ENCODE measurements at places on chromosomes 3 and 15.
A peak's percentile ranks its signal among the peaks of the same experiment; 100 is the strongest.

GRCh38 chr3:155242342-155242741 is 51.1 kb downstream of the STRIT1 start:
- DNase-seq: no peak

- no peak for DNase-seq
Measured at GRCh38 chr15:97177151-97177577, 783.3 kb upstream of the ARRDC4 start.

GRCh38 chr3:72256716-72257115 is 471.8 kb upstream of the PROK2 start:
- DNase-seq: no peak

GRCh38 chr15:80885016-80885579 is 104.5 kb downstream of the MESD start:
- no peak for DNase-seq

DNA sequence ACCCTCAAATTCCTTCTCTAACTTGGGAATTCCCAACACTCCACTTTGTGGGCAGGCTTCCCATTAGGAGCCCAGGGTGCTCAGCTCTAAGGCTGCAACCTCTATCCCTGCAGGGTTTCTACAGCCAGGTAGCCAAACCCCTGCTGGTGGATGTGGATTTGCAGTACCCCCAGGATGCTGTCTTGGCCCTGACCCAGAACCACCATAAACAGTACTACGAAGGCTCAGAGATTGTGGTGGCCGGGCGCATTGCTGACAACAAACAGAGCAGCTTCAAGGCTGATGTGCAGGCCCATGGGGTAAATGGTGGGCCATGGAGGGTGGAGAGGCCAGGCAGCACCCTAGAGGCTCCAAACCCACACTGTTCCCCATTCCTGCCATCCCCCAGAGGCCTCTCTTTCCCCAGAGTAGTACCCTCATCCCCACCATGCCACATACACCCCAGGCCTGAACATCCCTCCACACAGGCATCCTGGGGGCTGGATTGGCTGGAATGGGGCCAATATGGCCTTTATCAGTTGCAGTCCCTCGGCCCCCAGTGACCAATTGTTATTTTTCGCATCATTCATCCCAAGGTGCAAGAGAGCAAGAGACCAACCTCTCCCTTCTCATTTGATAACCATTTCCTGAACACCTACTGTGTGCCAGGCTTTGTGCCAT is 7.7 kb downstream of the ITIH1 start:
- no peak for DNase-seq

GRCh38 chr3:53169832-53170324 is 8.9 kb downstream of the PRKCD start:
- DNase-seq: no peak

DNA sequence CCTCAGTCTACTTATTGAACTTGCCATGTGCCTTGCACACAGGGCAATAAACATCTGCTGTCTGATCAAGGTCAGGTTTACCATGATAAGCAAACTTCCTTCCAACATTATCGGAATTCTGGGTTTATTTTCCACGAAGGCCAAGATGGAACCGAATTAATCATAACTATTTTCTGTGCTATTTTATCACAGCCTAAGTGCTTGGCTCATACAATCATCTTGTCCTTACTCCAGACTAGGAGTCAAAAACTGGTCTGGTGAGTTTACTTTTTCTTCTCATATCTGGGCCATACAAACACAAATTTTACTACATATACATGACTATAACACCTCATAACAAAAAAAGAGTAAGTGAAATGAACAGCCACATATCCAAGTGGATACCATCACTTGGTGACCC is 2.3 kb downstream of the FBN1 start:
- DNase-seq: no peak

GRCh38 chr3:113745756-113746547 is at the start of gene NAA50:
TSS of gene NAA50 (minus strand) at chr3:113746249. CDS start at chr3:113745949, 300 bp downstream.
- peak; percentile 88 for DNase-seq

Measured in RWPE2 (cell line).